ENCODE measurements at places on chromosomes 16 and 17.

GRCh38 chr16:48236286-48236685 is 7.8 kb upstream of the LONP2 start:
- no peak for DNase-seq

DNA sequence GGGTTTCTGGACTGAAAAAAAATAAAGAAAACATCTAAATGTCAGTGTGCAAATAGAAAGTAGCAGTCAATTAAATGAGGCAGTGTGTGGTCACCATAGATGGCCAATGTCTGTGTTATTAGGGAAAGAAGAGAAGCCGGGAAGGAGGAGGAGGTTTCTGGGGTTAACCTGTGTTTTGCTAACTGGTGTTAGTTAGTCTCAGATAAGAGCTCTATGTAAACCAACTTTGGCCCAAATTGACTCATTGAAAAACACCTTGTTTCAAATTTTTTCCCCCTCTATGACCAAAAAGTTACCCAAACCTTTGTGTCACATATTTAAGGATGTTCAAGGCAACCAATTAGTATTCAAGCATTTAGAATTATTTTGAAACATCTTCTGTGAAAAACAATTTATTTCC is 530.9 kb downstream of the MAF start:
- DNase-seq = no peak

DNA sequence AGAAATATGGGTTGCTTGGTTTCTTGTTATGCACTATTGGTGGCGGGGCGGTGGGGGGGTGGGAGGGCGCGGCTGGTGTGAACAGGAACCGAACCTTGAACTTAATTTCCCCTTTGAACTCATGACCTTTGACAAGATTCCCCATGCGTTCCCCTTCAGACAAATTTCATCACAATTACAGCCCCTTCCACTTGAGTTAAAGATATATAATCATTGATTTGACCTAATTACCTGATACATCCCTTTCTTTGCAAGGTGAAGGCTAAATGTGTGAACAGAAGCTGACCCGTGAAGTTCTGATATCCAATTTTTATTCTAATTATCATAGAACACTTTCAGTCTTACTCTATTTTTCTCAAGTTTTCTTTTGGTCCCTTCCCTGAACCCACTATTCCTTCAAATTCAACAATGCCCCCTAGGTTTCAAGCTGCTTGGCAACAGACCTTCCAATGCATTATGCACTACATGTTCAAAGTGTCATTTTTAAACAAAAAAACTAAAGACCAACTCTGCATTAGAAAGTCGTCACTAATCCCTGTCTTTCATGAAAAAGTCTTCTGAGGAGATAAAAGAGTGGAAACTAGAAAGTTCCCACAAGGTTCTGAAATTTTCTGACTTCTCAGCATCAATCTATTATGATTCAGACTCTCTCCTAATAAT is 116.8 kb downstream of the SKAP1 start:
- no peak for DNase-seq

- peak; percentile 9 for DNase-seq
Observed at GRCh38 chr16:48959204-48959603, 322.4 kb downstream of the CBLN1 start.

DNA sequence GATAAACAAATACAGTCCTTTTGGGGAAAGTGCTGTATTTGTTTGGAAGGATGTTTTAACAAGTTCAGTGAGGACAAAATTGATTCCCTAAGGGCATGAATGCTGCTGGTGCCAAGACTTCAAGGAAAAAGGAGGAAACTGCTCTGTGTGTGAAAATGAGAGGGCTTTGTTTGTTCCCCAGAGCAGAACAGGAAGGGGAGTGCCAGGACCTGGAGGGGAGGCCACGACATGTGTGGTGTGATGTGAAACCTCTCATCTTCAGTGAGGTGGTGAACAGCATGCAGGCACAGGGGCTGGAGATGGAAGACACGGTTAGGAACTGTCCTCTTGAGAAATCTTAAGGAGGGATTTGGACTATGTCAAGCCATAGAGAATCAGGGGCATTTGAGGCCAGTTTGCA is 46.6 kb upstream of the GRIN2A start:
- no peak for DNase-seq

GRCh38 chr17:11797803-11798202 is 199.5 kb downstream of the ZNF18 start:
- no peak for DNase-seq

DNA sequence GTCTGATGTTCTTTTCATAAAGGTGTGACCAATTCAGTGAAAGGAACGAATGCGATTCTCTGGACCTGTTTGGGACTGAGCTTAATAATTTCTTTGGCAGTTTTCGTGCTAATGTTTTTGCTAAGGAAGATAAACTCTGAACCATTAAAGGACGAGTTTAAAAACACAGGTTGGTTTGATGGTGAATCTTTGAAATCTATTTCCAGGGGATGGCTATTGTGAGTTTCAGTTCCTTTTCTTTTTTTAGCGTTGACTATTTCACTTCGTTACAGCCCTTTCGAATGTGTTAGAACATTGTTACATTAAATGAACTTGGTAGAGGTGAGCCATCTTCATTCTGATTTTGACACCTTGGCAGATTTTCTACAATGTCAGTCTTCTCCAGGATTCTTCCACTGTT is 1.2 kb downstream of the TNFRSF17 start:
- no peak for DNase-seq

DNA sequence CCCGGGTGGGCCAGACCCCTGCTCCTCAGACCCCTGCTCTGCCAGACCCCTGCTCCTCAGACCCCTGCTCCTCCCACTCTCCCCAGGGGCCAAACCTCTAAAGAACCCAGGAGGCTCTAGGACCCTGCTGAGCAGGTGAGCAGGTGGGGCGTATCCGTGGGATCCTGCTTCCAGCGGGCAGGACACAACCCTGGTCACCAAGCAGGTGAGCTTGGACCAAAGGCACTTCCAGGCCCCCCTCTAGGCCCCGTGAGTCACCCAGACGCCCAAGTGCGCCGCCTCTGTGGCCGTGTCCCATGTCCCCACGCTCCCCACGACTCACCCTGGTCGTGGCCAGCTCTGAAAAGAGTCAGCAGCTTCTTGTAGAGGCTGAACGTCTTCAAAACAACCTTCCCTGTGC is 5.0 kb downstream of the CYBC1 start:
- no peak for DNase-seq

- peak; percentile 48 for DNase-seq
Observed at GRCh38 chr16:69741519-69741918, 13.2 kb downstream of the NOB1 start.

GRCh38 chr16:12111223-12111622 is 134.7 kb downstream of the SNX29 start:
- no peak for DNase-seq
